ENCODE measurements at places on chromosomes 1 and 21. TPM values are rescaled to one million over a fixed set of nuclear protein-coding genes. Genes with fewer than 3 reads are reported as not detected.

The TSPAN2 gene
- 6.1 TPM for total RNA-seq

The GREM2 gene
- total RNA-seq: 0.64 TPM

The RBP7 gene
- 8.7 TPM for total RNA-seq

The TMEM200B gene
- total RNA-seq: 8.7 TPM

The ERICH3 gene
- not detected for total RNA-seq

The BCAR3 gene
- 23.5 TPM for total RNA-seq

The MPZ gene
- total RNA-seq: 2.5 TPM

DNA sequence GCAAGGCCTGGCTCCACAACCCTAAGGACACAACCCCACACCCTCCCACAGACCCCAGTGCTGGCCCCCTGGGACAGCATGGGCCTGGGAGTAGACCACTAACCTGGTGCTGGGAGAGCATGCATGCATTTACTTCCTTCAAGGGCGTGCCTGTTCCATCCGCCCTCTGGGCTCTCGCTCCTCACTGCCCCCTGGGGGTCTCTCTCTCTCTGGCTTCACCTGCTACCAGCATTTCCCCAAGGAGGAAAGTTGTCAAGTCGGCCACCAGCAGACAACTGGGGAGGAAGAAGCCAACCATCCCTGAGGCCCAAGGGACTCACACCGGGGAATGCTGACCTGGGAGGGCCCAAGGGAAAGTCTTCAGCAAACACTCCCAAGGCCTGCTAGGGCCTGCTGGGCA, 6.5 kb downstream of the LRP8 start:
- peak; percentile 39 for DNase-seq

DNA sequence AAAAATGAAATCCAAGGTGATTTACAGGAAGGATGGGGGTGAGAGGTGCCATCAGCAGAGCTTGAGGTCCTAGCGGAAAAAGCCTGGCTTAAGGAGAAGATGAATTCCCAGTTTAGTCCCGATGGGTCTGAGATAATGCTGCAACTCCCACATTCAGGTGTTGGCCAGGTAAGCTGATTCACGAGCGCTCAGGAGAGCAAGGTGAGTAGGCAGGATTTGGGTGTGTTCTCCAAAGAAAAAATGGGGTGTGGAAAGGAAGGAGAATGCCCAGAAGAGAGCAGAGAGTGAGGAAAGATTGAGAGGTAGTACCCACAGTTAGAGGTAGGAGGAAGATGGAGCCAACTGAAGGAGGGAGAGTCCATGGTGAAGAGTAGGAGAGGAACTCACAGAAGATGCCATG, 12.5 kb downstream of the RIMS3 start:
- DNase-seq: no peak

GRCh38 chr1:204126386-204126785, 25.5 kb downstream of the ETNK2 start:
- no peak for DNase-seq

DNA sequence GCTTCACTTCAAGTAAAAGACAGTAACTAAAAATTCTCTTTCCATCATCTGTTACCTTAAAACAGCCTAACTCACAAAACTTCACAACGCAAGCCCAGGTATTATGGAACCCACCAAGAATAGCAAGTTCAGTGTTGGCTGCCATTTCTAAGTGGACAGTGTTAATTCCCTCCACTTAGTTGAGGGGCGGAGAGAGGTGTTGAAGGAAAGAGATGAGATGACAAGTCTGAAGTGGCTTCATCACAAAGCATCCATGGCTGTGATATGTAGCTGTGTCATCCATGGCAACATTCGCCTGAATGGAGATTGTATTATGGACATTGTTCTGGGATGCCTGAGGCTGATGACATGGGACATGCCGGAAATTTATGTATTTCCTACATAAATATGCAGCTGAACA, 101.8 kb downstream of the SIM2 start:
- no peak for DNase-seq

DNA sequence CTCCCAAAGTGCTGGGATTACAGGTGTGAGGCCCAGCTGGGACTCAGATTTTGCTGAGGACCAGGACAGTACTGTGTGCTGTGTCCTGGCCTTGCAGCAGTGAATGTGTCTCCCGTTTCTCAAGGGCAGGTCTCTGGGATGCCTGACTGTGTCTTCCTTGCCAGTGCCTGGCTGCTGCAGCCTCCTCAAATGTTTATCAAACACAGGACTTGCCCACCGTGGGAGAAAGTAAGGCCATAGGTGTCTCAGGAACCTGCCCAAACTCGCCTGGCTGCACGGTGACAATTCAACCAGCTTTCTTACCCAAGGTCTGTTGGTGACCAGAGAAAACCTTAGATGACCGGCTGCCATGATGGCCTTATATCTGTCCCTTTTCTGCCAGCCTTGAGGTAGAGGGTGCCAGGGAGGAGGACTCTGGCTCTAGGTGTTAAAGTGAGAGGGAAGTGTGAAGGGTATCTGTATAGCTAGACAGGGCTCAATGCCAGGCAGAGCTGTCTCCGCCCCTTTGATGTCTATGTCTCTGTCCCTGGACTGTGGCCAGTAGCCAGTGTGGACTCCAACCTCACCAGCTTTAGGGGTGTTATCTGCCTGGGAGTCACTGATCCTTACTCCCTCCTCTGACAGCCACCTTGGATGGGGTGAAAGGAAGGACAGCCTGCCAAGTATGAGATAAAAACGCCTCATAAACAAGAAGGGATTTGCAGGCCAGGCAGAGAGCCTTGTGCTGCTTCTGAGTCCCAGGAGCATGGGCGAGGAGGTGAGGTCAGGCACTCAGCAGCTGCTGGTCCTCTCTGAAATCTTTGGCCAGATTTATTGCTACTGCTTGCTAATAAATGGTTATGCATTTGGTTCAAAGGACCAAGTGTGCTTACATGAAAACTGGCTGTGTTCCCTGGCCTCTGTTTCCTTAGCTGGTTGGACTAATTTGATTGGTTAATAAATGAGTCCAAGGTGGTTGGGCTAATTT, 22.3 kb downstream of the IL6R start:
- DNase-seq: no peak

- DNase-seq: no peak
Measured at GRCh38 chr21:38979271-38980121, 173.8 kb downstream of the ETS2 start.

- peak; percentile 63 for DNase-seq
Measured at GRCh38 chr1:228369608-228370438, 36.8 kb downstream of the TRIM11 start.

DNA sequence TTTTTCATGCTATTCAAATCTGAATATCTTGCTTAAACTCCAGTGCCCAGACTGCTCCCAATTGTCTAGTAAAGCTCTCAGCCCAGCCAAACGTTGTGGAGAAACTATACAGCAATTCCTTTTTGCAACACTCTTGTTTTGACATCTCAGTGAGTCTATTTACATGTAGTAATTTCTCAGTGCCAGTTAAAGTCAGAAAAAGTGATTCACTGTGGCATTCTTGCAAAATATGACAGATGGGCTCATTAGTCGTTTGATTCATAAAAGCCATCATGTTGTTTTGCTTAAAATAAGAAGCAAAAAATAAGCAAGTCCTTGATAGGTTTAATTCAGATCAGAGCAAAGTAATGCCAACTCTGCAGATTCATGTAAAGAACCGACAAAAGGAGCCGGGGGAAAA, 20.7 kb upstream of the TMPRSS15 start:
- no peak for DNase-seq

DNA sequence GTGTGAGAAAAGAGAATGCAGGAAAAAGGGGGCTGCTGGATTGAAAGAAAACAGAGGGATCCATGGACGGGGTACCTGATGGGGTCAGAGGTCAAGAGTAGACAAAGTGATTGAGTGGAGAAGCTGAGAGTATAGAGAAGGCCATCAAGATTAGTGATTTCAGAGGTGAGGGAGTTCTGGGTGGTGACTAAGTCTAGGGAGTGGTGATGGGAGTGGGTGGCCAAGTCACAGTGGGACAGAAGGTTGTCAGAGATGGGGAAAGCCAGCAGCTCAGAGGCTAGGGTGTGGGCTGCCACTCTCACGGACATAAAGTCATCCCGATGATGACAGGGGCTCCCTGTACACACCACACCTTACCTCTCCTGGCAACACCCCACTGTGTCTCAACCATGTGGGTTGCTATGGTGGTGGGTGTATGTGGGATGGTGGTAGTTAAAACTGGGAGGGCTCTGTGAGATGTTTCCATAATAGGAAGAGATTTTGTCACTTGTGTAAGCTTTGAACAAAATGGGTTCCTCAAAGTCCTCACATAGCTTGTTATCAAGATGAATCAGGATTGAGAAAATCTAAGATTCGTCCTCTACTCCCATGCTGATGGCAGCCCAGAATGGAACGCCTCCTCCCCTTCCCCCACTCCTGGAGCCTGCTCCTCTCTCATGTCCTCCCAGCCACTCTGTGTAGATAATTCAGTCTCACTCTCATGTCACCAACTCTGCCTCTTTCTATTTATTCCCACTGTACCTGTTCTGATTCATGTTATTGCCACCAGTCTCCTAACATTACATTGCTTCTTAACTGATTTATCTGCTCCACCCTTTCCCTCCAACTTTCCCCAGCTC, 20.3 kb upstream of the CSF1 start:
- no peak for DNase-seq

GRCh38 chr1:169109561-169110134, 3.2 kb downstream of the ATP1B1 start:
- DNase-seq: no peak

DNA sequence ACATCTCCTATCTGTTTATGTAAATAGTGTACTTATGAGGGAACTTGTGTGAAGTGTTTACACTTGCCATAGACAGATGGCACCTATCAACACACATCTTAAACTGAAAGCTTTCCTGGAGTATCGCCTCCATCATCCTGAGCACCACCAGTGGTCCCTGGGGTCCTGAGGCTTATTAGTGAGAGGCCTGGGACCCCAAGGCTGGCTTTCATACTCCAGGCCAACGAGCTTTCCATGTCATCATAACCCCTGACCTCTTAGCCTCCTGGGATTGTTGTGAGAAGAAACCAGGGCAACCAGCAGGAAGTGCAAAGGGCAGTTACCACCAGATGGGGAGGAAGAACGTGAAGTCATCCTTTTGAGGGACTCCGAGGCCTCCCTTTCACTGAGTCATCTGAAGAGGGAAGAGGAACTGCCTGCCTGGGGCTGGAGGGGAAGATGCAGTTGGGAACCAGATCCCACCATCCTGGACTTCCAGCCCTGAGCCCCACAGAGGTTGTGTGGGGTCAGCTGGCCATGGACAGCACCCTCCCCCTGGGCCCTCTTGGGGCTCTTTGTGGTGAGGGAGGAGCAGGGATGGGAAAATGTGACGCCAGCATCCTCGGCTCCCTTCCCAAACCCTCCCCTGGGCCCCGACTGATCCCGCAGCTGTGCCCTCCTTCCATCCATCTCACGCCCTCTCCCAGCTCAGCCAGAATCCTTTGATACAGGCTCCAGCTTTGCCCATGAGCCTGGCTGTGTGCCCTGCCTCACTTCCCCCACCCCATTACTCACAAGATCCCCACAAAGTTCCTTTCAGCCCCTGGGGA, 5.8 kb downstream of the INKA2 start:
- no peak for DNase-seq

GRCh38 chr1:37399205-37399604, 75.2 kb upstream of the ZC3H12A start:
- DNase-seq: no peak

DNA sequence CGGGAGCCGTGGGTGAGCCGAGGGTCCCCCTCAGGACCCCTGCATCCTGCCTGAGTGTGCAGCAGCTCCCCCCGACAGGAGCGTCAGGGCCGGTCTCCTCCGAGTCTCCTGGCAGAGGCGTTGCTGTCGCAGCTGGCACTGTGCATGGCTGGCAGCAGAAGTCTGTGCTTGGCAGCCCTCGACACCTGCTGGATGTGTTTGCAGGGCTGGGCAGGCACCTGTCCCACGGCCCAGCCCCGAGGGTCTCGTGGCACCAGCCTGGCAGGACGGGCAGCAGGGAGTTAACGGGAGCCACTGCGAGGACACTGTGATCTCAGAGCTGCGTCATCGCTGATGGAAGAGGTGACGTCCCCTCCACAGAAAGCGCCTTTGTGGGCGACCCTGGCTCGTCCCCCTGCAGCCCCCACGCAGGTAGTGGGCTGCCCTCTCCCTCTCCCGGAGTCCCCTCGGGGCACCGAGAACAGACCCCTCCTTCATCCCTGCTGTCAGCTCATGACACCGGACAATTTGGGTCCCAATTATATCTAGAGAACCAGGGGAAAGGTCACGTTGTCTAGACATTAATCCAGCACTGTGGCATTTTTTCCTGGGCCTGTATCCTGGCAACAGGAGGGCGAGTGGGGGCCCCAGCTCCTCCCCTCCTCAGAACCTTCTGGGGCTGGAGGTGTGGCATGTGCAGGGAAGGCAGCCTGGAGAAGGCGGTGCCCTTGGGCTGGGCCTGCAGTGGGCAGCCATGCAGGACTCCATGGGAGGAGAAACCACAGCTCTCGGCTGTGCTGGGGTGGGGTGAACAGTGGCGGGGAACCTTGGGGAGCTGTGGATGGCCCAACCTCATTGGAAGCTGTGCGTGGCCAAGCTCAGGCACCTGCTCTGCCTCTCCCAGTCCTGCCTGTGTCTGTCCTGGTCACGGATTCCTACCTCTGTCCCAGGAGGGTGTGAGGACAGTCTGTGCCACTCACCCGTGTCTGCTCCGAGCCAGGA, 15.4 kb downstream of the COL18A1 start:
- DNase-seq: no peak

DNA sequence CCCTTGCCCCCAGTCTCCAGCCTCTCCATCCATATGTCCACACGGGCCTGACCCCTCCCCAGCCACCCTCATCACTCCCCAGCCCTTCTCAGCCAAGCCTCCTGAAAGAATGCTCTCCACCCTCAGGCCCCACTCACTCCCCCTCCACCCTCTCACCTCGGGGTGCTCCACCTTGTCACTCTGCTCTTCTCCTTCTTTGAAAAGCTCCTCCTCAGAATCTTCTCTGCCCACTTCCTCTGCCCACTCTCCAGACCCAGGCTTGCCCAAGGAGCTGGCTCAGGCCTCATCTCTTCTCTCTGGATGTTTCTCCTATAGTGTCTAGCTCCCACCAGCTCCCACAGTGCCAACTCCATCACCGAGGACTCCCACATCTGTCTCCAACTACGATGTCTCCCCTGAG, 13.9 kb downstream of the COL8A2 start:
- DNase-seq: no peak

DNA sequence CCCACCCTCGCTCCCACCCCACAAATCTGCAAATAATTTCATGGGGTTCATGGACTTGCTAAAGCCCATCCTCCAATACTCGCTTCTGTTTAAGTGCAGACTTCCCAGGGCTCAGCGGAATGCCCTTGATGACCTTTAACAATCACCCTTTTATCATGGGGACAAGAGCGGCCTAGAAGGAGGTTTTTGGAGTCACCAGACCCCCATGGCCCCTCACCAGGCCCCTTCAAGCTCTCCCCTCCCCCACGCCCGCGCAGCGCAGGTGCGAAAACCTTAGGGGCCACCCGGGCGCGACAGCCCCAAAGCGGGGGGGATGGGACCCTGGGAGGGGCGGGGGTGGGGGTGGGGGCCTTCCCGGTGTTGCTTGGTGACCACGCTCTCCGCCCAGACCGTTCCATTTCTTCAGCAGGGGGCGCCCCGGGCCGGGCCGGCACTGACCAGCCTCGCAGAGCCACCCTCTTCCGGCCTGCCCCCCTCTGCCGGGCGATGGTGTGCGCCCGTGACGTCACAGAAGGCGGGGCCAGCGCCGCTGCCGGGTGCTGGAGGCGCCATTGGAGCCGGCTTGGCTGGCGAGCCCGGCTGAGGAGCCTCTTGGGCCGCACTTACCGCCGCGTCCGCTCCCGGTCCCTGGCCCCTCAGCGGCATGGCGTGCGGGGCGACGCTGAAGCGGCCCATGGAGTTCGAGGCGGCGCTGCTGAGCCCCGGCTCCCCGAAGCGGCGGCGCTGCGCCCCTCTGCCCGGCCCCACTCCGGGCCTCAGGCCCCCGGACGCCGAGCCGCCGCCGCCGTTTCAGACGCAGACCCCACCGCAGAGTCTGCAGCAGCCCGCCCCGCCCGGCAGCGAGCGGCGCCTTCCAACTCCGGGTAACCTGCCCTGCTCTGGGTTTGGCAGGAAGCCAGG, at the start of gene AKIRIN1:
Gene AKIRIN1, plus strand, starts transcription at position 539 of the 900 bp plus-strand sequence. Its CDS starts 105 bp downstream, at position 644.
- DNase-seq: peak; percentile 99

GRCh38 chr1:53934170-53934765, 11.2 kb downstream of the IFT25 start:
- DNase-seq: no peak
